ENCODE measurements at places on chromosomes 16 and 17.

DNA sequence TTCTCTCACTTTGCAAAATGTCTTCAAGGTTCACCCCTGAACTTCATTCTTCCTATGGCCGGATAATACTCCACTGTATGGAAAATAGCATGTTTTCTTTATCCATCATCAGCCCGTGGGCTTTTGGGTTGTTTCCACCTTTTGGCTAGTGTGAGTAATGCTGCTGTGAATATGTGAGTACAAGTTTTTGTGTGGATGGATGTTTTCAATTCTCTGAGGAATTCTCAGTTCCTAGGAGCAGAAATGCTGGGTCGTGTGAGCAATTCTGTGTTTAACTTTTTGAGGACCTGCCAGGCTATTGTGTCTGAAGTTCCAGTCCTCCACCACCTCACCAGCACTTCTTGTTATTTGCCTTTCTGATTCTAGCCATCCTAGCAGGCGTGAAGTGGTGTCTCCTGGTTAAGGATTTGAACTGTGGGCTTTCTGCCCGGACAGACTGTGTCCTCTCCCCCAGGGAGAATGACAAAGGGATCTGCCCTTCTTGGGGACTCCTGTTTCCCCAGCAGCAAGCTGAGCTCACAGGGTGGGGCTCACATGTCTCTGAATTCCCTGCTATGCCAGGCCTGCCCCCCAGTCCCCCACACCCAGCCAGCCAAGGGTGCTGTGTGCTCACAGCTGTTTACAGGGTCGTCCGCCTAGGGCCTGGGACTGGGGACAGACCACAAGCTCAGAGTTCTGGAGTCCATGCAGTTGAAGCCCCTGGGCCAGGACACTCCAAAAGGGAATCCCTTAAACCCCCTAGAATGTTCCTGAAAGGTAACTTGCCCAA, 92.2 kb upstream of the CIBAR2 start:
- DNase-seq, result peak; percentile 59

DNA sequence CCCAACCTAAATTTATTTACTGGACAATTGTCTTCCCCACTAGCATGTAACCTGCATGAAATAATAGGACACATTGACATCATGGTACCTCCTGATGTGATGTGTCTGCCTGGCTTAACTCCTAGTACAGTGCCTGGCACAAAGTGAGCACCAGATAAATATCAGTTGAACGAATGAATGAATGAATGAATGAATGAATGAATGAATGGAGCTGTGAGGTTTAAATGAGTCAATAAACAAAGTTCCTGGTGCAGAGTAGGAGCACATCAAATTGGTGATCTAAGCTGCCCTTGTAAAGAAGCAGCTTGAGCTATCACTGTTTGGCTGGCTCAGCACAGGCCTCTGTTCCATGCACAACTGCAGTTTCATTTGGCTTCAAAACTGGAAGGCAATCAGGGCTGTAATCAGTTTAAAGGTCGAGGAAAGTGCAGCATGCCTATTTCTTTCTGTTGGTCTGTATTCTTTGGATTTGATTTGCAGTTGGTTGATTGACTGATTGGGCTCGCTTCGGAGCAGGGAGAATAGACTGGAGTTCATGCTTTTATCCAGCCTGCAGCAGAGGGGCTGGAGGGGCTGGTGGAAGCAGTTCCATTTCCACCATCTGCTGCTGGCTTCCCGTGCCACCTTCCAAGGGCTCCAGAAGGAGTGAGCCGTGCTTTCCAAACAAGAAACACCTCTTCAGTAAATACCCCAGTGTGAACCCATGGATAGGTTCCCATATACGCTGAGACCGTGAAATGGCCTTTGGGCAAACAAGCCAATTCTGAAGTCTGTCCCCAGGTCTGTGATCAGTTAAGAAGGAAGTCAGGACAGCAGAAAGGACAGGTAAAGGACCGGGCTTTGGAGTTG, 54.6 kb downstream of the GPRC5B start:
- DNase-seq, result no peak

GRCh38 chr16:48564544-48565444, 45.2 kb downstream of the N4BP1 start:
- no peak for DNase-seq

GRCh38 chr17:36545077-36545464, 352 bp downstream of the GGNBP2 start:
- no peak for DNase-seq

- DNase-seq, result no peak
These were observed 89.6 kb upstream of the MAF start for GRCh38 chr16:79690159-79690558.

- DNase-seq, result no peak
These were observed 6.5 kb downstream of the MARF1 start for GRCh38 chr16:15636392-15636873.

- DNase-seq, result no peak
These were observed 132.3 kb downstream of the PCTP start for GRCh38 chr17:55883149-55883548.

- peak; percentile 84 for DNase-seq
These were observed 693.3 kb downstream of the CDH11 start for GRCh38 chr16:64428463-64429113.

DNA sequence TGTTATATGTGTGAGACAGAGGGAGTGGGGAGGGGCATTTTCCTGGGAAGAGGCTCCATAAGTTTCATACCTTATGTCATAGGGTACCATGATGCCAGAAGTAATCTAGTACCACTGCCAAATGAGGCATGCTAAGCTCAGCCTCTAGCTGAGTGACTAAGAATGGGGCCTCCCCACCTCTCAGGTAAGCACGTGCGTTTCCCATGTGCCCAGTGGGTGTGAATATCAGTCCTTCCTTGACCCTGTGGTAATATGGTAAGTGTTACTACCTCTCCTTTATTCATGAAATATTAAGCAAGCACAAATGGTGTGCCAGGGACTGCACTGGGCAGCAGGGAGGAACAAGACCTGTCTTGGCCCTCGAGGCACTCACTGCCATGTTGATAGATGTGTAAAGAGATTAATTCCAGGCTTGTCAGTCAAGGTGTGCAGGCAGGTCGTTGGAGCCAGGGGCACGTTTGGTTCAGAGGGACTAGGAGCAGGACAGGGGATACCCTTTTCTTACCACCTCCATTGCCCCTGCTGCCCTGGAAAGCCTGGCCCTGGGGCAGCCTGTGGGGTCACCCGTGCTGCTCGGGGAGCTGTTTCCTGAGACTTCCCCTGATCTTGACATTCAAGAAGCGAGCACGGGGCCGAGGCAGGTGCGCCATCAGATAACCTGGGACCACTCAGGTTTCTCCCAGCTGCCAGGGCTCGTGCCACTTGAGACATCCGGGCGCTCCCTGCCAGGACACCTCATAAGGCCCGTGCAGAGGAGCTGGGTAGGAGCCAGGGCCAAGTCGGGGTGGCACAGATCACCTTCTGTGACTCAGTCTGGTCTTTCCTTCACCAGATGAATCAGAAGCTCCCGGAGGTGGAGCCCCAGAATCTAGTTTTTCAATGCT, 8.8 kb downstream of the RSAD1 start:
- DNase-seq, result no peak

DNA sequence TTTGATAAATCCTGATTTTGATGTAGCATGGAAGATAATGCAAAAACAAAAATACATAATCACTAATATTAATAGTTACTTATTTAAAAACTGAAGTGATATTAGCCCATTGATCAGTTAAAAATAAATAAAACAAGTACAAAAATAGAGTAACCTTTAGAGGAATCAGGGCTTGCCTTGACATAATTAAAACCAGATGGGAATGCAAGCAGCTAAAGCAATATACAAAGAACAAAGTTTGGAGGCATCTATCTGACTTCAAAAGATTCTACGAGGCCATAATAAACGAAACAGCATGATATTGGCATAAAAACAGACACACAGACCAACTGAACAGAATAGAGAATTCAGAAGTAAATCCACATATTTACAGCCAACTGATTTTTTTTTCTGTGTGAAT, 15.0 kb upstream of the HEATR3 start:
- DNase-seq, result no peak

GRCh38 chr17:28492352-28493310, 13.5 kb upstream of the FOXN1 start:
- DNase-seq, result no peak

- DNase-seq, result no peak
These were observed 59.9 kb downstream of the LITAF start for GRCh38 chr16:11526655-11527350.

DNA sequence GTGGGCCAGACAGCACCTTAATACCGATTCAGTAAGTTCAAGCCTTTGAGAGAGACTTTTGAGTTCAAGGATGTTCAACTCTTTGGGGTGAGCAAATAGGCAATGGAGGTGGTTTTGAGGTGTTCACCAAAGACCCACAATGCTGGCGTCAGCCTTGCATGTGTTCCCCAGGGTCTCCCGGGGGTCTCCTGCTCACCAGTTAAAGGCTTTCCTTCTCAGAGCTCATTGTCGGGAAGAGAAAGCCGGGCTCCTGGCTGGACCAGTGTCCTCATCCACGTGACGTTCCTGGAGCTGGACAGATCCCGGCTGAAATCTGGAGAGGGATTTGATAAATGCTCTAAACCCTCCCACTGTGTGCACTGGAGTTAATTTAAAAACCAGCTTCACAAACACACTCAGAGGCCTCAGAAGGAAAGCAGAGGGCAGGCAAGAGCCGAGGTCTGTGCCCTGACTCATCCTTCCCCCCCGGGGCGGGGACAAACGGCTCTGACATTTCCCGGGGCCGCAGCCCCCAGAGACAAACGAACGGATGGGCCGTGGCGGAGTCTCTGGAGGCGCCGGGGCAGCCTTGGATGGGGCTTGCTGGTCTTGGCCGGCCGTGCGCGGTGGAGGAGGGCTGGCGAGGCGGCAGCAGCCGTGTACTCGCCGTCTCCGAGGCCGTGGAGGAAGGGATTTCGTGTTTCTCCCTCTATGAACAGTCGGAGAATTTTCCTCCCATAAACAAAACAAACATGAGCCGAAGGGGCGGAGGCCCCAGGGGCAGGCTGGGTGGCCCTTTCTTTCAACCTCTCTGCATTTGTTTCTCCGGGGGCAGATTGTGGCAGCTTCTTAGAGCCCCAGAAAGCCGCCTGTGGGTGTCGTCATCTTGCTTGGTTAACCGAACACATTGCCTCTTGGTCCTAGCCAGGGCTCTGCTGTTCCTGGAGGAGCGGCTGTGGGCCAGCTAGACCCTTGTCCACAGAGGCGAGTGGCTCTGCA, 94.2 kb downstream of the NTN1 start:
- DNase-seq, result peak; percentile 36

- no peak for DNase-seq
These were observed 247.9 kb downstream of the CDH13 start for GRCh38 chr16:82874672-82875071.

GRCh38 chr17:15966879-15967248, 21.9 kb downstream of the ADORA2B start:
- no peak for DNase-seq
